ENCODE measurements at places on chromosomes 1 and 21.

DNA sequence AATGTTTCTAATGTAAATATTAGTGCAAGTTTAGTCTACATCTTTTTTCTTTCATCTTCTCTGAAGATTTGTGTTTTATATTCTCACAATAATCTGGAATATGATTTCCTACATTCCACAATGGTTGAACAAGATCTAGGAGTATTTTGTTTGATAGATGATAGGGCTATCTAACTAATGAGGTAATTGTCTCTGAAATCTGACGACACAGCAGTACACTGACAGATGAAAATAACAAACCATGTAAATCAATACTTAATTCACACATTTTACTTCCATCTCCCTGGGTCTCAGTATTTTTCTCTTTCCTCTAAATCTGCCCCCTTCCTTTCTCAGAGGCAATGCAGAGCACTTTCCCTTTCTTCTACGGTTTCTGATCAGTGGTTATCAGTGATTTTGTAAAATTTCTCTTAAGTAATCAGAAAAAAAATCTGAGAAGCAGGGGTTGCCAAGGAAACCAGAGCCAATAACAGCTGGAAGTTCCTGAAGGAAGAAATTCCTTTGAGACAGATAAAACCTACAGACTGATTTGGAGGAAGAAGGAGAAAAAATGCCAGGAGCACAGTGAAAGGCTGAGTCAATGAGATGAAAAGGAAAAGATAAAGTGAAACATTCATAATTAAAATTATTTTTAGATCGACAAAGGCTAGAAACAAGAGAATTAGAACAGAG lies 7.3 kb upstream of the ANKRD13C start:
- no peak for DNase-seq

GRCh38 chr1:12064073-12064969 lies 1.2 kb downstream of the TNFRSF8 start:
- DNase-seq = no peak

- no peak for DNase-seq
These were observed 25.4 kb upstream of the SLC16A1 start for GRCh38 chr1:112981426-112981825.

DNA sequence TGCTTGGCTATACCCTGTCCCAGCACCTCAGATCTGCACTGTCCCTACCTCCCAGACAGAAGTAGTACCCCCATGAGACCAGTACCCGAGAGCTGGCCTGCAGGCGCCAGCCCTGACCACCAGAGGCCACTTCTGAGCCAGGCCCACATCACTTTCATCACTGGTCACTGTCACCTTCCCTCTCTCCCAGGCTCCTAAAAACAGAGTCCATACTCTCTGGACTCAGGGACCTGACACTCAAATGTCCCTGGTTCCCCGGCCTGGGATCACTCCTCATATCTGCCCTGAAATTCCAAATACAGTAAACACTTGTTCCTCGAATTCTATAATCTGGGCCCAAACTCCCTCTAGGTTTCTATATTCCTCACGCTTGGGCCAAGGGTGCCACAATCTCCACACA lies 18.7 kb downstream of the TMEM53 start:
- peak; percentile 25 for DNase-seq

GRCh38 chr21:44982558-44983250 lies 42.9 kb downstream of the SLX9 start:
- DNase-seq = no peak

GRCh38 chr1:86271046-86271445 lies 114.5 kb upstream of the COL24A1 start:
- DNase-seq = no peak

DNA sequence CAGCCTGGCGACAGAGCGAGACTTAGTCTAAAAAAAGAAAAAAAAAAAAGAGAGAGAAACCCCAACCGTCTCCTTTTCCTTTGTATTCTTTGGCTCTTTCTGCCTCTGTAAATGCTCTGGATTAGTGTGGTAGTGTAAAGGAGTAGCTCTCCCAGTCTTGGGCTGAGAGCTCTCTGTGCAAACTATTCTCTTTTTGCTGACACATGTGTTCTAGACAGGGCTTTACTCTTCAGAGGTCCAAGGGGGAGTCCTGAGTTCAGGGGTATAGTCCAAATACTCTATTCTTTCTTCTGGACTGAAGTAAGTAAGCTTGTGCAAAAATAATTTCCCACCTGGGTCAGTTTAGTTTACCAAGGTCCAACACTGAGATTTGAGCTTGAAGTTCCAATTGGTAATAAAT lies 183.8 kb upstream of the KCNK2 start:
- no peak for DNase-seq

DNA sequence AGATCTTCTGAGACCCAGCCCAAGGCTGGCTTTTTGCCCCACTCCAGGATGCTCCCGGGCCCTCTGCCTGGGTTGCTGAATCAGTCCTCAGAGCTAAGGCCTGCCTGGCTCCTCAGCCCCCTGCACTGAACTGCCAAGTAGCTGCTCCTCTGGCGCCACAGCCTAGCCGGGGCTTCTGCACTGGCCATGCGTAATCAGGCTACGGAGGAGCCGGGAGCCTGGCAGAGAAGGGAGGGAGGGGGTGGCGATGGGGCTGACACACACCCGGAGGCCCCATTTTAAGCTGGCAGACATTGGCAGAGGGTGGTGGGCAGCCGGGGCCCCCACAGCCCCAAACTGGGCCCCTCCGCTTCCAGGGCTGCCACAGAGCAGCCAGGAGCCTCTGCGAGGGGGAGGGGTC lies 38.7 kb downstream of the ALPL start:
- DNase-seq = no peak
